ENCODE measurements at places on chromosomes 3 and 15. TPM values are rescaled to one million over a fixed set of nuclear protein-coding genes. Genes with fewer than 3 reads are reported as not detected.

The DPPA2 gene
- 6.6 TPM for total RNA-seq

The SLC2A2 gene
- not detected for total RNA-seq

The GTF2A2 gene
- 120 TPM for total RNA-seq

The APOD gene
- total RNA-seq: 55.0 TPM

The NAALADL2 gene
- total RNA-seq: 15.6 TPM

The GP5 gene
- total RNA-seq: 0.06 TPM

The CAPN3 gene
- 60.4 TPM for total RNA-seq

The HDC gene
- 1.6 TPM for total RNA-seq

The MAP6D1 gene
- total RNA-seq: 8.3 TPM

The PAQR5 gene
- total RNA-seq: 0.31 TPM

The SLC24A5 gene
- total RNA-seq: not detected

The EAF1 gene
- total RNA-seq: 33.4 TPM

The PLIN1 gene
- 9.1 TPM for total RNA-seq

The RASSF1 gene
- total RNA-seq: 52.2 TPM

The SHF gene
- total RNA-seq: 9.3 TPM

The CACNA2D3 gene
- 11.2 TPM for total RNA-seq

The TRPC1 gene
- total RNA-seq: 23.1 TPM

The CDC25A gene
- total RNA-seq: 51.6 TPM

The CSPG4 gene
- 6.5 TPM for total RNA-seq

The GATM gene
- 446 TPM for total RNA-seq

The ALPK3 gene
- 4.1 TPM for total RNA-seq

The CACNA1D gene
- 37.6 TPM for total RNA-seq

The STAC gene
- total RNA-seq: 7.1 TPM

The TBC1D5 gene
- total RNA-seq: 98.1 TPM

The ZNF385D gene
- total RNA-seq: 21.1 TPM

The CHL1 gene
- 15.4 TPM for total RNA-seq

The CYP8B1 gene
- total RNA-seq: not detected

The MAN2A2 gene
- total RNA-seq: 128 TPM

The CYP19A1 gene
- 3.3 TPM for total RNA-seq

The SV2B gene
- total RNA-seq: 1.6 TPM

The KIF7 gene
- total RNA-seq: 5.6 TPM

The DIPK2A gene
- total RNA-seq: 71.3 TPM

The COL6A6 gene
- 1.7 TPM for total RNA-seq

The CKMT1B gene
- 0.56 TPM for total RNA-seq

The GOLGA8O gene
- total RNA-seq: 13.5 TPM

The CSPG5 gene
- 2.7 TPM for total RNA-seq

The ZNF620 gene
- total RNA-seq: 3.7 TPM

The NR2F2 gene
- 38.2 TPM for total RNA-seq

The P2RY1 gene
- 8.2 TPM for total RNA-seq

The CTXN2 gene
- total RNA-seq: 0.25 TPM

The GOLGA8S gene
- total RNA-seq: 33.9 TPM

The CFAP100 gene
- 56.2 TPM for total RNA-seq

The EPHB3 gene
- 2.3 TPM for total RNA-seq
